A673 (cell line): ENCODE measurements at places on chromosomes 3 and 15. TPM values are rescaled to one million over a fixed set of nuclear protein-coding genes. Genes with fewer than 3 reads are reported as not detected.

GRCh38 chr3:59734061-59734460, 684.2 kb upstream of the CFAP20DC start:
- no peaks in the 10 kb centered on the region for H3K27me3 ChIP-seq
- no peak overlapping the region for H3K4me3 ChIP-seq
- H3K4me1 ChIP-seq, result no peaks in the 10 kb centered on the region
- no peaks in the 10 kb centered on the region for H3K36me3 ChIP-seq

- DNase-seq, result no peak
- no peaks in the 10 kb centered on the region for H3K4me1 ChIP-seq
- H3K27ac ChIP-seq, result no peak overlapping the region
- H3K36me3 ChIP-seq, result no peaks in the 10 kb centered on the region
- H3K4me3 ChIP-seq, result no peak overlapping the region
Measured at GRCh38 chr3:129615751-129616281, 9.3 kb upstream of the PLXND1 start.

NOX5 gene
- total RNA-seq, result not detected in 2 replicates

CD200R1 gene
- total RNA-seq, result not detected in 2 replicates

GPR62 gene
- not detected in 2 replicates for total RNA-seq

DNA sequence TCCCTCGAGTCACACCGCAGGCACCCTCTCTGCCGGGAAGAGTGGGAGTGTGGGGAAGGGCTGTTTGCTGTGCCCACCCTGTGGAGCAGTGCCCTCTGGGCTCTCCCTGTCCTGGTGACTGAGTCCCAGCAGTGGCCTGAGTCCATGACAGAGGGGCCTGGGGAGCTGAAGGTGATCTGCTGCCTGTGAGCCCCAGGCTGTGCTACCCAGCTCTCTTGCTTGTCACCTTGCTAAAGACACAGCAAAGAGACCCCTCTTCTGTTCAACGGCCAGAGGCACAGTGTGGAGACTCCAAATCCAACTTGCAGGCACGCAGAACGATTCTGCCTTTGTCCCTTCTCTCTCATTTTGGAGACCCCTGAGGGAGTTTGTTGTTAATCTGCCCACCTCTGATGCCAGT, 232.6 kb downstream of the OPA1 start:
- H3K27me3 ChIP-seq, result no peaks in the 10 kb centered on the region
- DNase-seq, result no peak
- no peaks in the 10 kb centered on the region for H3K36me3 ChIP-seq
- no peak overlapping the region for H3K4me3 ChIP-seq

- H3K4me1 ChIP-seq, result no peaks in the 10 kb centered on the region
- H3K27ac ChIP-seq, result no peak overlapping the region
- H3K36me3 ChIP-seq, result no peaks in the 10 kb centered on the region
- no peak for DNase-seq
Measured at GRCh38 chr15:78651007-78651406, 10.0 kb upstream of the CHRNB4 start.
